Stimulated activated CD4-positive, alpha-beta T cell treated with anti-CD3 and anti-CD28 coated beads, Interleukin-2, amount 100 ng/mL, for 4 hours (primary cell): ENCODE measurements at places on chromosomes 2 and 18.

DNA sequence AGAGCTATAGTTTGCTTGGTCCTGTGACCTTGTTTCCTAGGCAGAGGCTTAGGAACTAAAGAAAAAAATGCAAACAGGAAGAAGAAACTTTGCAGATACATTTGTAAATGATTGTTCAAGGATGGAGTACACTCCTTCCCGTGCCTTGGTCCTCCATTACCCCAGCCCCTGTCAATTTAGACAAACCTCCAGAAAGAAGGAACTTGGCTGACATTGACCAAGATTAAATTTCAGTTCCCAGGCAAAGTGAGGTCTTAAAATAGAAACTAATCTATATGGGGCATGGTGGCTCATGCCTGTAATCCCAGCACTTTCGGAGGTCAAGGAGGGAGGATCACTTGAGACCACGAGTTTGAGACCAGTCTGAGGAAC lies 179.9 kb upstream of the FN1 start:
- DNase-seq: no peak

DNA sequence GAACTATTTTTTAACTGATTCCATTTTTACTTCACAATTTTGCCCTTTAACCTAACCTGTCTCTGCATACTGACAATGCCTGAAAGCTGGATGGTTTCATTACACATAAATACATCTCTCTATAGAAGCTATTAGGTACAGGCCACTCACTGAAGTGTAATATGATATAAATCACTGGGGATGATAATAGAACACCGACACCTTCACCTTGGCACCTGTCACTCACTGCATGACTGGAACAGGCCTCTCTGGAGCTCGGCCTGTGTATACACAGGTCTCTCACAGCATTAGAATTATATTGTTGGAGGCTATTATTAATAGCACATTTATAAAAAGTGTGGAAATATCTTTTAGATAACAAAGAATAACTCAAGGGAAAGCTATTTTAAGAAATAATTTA lies 138.2 kb downstream of the TMEM131 start:
- no peak for DNase-seq

GRCh38 chr2:30225131-30225762 lies 6.1 kb upstream of the LBH start:
- DNase-seq: no peak

DNA sequence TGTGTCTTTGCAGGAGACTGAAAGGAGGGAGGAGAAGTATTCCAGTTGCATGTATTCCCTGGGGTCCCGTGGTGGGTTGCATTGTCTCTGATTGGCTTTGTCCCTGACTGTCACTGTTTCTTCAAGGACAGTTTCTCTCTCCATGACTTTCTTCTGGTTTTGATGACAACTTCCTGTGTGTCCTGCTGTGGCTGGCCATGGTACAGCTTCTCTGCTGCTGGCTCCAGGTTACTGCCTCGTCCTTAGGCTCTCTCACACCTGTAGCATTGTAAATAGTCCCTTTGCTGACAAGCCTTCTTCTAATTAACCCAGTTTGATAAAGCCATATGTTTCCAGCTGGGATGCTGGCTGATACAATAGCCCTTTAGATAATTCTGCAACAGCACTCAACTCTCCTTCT lies 129.0 kb downstream of the LPIN1 start:
- no peak for DNase-seq

DNA sequence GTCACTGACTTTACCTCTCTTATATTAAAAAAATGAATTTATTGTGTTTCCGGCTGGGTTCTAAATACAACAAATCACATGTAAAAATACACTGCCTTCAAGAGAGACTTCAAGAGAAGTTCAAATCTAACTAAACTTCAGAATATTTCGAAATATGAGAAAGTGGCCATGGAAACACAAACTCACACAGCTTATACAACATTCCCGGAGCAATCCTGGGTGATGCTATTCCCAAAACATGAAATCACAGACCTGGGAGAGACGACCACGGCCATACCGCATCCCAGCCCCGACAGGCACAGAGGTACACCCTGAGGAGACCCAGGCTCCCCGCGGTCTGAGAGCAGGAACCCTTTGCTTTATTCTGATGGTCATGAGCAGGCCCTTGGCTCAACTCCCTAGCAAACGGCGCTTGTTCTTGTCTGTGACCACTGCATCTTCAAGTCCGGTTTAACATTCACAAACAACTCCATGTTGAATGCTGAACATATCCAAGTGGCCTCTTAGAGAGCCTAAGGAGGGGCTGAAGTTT lies 185.4 kb upstream of the REV1 start:
- DNase-seq: no peak

- no peak for DNase-seq
Measured at GRCh38 chr18:58223717-58224424, 179.8 kb downstream of the NEDD4L start.

DNA sequence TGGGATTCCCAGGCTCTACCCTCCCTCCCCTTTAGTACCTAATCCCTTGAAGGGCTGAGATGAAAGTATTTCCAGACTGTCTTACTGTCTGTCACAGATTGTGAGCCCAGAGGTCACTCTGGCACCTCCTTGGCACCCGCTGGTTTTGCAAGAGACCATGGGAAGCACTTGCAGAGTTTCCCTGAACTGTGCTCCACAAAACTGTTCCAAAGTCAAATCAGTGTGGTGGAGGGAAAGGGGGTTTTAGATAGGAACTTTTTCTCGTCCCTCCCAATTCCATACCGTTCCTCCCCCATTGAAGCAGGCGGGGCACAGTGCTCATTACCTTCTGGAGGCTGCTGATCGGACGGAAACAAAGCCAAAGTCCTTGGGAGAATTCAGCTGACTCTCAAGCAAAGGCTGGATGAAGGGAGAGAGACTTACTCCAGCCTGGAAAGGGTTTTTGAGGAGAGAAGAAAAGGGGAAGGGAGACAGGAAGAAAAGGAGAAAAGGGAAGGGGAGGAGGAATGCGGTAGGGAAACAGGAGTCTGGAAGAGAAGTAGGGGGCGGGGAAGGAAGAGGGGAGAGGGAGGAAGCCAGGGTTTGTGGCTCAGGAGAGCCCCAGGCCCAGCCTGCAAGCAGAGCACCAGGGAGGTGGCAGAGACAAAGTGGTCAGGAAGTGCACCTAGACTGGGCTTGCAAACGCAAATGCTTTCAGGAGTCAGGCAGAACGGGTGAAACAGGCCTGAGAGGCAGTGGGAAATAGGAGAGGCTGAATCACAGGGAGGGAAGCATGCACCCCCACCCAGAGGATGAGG lies 88.4 kb upstream of the SP3 start:
- DNase-seq: no peak

- no peak for DNase-seq
Measured at GRCh38 chr2:164495491-164496223, 125.6 kb downstream of the GRB14 start.

- DNase-seq: no peak
Measured at GRCh38 chr2:32858713-32859112, 88.0 kb upstream of the LTBP1 start.

- DNase-seq: no peak
Measured at GRCh38 chr2:121736140-121736461, 574 bp downstream of the NIFK start.

DNA sequence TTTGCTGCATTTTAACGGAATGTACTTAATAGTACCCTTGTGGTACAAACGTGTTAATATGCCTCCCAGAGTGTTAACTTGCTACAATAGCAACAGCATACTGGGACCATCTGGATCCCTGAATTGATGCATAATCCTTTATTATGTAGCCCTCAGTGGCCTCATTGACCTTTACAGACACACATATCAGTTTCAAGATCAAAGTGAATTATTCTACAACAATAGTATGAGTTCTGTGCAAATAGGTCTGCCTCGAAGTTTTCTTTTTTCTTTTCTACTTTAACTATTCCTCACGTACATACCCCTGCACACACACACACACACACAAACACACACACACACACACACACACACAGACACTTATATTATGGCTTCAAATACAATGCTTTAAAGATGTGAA lies 1622.1 kb downstream of the LRP1B start:
- DNase-seq: no peak

DNA sequence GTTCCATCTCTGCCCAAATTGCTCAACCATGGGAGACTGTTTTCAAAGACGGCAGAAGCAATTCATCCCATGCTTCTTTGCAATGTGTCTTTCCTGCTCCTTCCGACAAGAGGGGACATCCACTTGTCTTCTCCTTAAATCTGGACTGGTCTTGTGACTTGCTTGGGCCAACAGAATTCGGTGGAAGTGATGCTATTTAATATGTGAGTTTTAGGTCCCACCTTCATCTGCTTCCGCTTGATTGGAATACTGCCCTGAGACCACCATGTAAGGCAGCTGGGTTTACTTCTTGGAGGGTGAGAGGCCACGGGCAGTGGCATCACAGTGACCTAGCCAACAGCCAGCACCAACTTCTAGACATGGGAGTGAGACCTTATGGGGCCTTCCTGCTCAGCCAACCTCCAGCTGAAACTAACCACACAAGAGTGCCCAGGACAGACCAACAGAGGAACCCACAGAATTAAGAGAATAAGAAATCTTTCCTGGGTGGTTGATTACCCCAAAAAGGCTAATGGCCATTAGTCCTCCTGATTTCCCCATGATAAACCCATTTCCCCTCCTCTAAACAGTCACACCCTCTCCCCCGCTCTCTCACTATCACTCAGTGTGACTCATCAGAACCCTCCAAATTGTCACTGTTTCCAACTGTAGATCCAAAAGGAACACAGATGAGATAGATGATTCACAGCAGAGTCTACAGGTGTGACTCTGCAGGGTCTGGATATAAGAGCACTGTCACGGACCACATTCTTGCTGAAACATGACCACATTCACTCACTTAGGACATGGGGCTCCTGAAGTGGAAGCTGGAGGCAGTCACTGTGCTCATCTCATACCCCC lies 16.2 kb upstream of the RHOB start:
- no peak for DNase-seq

- DNase-seq: no peak
Measured at GRCh38 chr2:223937535-223937934, 7.6 kb downstream of the WDFY1 start.

DNA sequence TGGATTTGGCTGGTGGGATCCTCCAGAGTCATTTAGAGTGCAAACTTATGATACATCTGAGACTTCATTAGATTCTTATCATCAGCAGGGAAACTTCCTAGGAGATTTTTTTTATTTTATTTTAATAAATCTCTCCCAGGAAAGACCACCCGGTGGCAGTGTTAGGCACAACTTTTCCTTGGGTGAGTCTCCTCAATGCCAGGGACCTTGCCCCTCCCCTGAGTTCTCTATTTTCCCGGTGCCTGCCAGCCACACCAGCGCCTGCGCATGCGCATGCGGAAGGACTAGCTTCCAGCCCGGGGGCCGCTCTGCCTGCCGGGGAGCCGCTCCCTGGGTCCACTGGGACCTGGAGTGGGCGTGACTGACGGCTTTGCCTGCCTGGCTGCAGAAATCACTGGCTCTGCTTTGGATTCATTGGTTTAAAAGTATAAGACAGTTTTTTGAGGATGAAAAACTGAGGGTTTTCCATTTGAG lies 86.6 kb downstream of the TMEM182 start:
- no peak for DNase-seq

DNA sequence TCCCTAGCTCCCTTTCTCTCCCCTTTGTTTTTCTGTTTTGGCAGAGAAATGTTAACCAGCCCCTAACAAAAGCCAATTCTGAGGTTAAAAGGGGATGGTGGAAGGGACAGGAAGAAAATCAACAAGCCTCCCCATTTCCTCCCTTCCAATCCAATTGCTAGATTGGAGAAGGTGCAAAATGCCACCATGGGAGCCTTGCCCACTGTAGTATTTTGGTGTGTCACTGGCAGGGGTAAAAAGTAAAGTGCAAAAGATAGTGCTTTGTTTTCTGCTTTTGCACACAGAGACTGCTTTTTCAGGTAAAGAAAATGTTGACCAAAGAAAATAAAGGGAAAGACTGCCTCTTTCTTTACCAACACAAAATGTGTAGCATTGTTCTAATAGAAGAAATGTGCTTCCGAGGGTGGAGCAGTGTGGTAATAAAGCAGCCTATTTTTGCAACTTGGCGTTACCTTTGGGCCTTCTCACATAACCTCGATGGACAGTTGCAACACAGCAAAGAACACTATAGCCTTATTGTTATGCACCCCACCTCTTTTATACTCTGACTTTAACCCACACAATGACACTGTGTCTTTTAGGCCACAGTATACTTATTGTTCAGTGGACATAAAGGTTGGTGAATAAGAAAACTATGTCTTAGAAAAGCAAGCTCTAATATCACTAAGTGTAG lies 861.8 kb downstream of the BCL11A start:
- DNase-seq: no peak

- DNase-seq: no peak
Measured at GRCh38 chr2:189602233-189602632, 21.6 kb upstream of the SLC40A1 start.

DNA sequence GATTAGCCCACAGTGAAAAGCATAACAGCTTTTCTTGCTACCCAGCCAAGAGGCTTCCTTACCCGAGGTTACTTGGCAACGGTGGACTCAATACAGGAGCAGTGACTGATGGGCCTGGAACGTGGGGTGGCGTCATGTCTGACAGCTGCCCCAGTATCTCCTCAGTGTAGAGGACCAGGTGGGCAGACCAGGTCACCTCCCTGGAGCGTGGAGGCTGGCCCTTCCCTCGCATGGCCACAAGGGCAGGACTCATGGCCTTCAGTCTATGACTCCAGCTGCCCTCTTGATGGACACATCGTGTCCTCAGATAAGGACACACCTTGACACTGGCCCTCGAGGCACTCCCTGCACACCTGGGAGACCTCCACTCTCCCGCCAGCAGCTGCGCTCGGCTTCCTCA lies 6.4 kb downstream of the ASPRV1 start:
- DNase-seq: no peak

DNA sequence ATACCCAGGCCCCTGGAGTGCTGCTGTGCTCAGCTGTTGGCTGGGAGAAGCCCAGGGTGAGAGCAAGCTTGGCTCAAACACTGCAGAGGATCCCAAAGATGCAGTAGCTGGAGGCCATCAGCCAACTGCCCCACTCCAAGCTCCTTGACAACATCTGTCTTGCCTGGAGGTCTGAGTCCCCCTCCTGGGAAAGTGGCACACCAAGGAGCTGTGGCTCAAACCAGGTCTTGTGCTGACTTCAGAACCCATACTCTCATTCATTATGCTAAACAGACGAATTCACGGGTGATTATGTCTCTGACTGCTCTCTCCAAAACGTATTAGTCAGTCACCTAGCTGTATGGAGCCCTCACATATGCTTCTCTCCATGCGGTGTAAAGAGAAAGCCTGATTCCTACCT lies 206.1 kb downstream of the TTC32 start:
- no peak for DNase-seq
